Stimulated activated CD8-positive, alpha-beta memory T cell treated with anti-CD3 and anti-CD28 coated beads, Interleukin-4, amount 100 ng/mL, for 4 hours (primary cell): ENCODE measurements at places on chromosomes 11 and 22.
A peak's percentile ranks its signal among the peaks of the same experiment; 100 is the strongest.

GRCh38 chr11:78304201-78304600 is 113.4 kb downstream of the GAB2 start:
- DNase-seq = no peak

- DNase-seq = no peak
Observed at GRCh38 chr22:30881361-30882183, 87.0 kb downstream of the MORC2 start.

GRCh38 chr11:19444231-19444630 is 203.5 kb upstream of the E2F8 start:
- no peak for DNase-seq

- no peak for DNase-seq
Observed at GRCh38 chr11:99256614-99257013, 235.9 kb downstream of the CNTN5 start.

DNA sequence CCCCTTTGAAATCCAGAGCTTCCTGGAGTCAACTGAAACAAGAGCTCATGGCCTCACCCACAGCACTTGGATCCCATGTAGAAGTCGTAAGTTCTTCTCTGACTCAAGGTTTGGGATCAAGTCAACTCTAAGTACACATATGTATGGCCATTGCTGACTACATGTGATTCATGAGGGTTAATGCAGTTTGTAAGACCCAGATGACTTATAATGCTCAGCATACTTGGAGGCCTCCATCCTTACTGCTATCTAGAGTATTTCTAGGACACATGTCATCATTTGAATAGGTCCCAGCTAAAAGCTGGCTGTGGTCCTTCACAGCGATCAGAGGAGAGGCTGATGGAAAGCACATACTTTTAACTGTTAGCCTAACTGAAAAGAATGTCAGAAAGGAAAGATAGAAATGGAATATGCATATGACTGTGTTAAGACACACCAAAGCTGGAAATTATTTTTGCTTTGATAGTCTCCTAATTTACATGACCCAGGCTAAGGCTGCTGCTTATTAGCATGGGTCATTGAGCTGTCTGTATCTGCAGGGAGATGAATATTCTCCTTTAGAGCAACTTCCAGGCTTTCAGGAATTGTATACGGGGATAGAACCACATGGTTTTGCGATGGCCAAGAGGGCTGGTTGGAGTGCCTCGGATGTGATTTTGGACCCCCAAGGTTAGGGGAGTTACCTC is 76.3 kb downstream of the NTM start:
- DNase-seq = no peak

GRCh38 chr11:117407016-117407415 is 79.4 kb downstream of the CEP164 start:
- no peak for DNase-seq

- DNase-seq = no peak
Observed at GRCh38 chr11:72541257-72541974, 107.1 kb upstream of the CLPB start.

DNA sequence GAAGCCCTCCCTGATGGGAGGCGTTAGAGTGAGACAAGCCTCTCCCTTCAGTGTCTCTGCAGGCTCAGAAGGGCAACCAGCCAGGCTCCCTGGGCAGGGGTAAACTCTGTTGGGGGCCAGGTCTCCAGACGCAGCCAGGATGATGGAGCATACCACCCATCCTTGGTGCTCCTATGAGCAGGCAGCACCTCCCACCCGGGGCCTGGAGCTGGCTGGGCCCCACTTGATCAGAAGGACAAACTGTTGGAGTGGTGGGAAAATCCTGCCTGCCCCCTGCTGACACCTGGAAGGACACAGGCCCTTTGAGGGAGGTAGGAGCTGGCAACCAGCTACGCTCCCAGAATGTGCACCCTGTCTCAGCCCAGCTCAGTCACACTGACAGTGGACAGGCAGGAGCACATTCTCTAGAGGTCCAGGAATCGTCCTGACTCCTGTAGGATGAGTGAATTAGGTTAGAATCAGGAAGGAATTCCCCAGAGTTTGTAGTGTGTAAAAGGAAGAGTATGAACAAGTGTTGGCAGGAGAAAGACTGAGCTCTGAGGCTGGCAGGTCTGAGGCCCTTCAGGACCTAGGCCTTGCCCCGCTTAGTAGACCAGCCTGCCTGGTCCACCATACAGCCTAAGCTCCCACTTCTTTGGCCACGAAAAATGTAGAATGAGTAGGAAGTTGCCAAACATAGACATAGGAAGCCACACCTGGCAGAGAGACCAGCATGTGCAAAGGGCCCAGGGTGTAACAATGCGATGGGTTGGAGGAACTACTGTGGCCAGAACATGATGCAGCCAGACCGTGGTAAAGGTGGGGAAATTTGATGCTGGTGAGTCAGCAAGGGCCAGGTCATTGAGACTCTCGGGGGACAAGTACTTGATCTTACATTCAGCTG is 19.1 kb downstream of the ARHGEF17 start:
- no peak for DNase-seq

DNA sequence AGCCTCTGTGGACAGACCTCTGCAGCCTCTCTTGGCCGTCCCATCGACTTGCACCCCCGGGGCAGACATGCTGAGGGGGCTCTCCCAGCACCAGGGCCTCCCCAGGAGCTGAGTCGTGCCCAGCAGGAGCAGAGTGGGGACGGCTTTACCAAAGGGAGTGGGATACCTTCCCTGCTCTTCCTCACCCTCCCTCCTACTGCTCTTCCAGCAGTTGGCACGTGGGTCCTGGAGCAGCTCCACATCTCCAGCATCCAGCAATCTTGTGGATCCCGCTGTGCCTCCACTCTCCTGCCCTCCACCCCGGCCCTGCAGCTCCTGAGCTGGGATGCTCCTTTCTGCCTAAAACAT is 854.0 kb downstream of the BRD1 start:
- DNase-seq = no peak

- no peak for DNase-seq
Observed at GRCh38 chr11:8268530-8269400, 5.1 kb upstream of the LMO1 start.

DNA sequence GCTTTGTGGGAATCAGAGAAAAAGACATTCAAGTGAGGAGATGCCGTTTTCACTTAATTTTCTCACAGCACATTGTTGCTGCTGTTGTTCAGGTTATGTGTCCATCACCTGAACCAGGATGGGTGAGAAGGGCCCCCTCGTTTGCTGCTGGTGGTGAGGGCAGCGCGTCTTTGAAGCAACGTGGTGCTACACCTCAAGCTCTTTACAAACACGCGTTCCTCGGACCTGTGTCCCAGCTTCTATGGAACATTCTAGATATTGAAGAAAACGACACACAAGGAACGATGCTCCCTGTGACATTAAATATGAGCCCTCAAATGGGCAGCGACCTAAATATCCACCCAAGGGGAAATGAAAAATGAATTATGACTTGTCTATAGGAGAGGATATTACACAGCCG is 418.6 kb downstream of the MN1 start:
- no peak for DNase-seq

DNA sequence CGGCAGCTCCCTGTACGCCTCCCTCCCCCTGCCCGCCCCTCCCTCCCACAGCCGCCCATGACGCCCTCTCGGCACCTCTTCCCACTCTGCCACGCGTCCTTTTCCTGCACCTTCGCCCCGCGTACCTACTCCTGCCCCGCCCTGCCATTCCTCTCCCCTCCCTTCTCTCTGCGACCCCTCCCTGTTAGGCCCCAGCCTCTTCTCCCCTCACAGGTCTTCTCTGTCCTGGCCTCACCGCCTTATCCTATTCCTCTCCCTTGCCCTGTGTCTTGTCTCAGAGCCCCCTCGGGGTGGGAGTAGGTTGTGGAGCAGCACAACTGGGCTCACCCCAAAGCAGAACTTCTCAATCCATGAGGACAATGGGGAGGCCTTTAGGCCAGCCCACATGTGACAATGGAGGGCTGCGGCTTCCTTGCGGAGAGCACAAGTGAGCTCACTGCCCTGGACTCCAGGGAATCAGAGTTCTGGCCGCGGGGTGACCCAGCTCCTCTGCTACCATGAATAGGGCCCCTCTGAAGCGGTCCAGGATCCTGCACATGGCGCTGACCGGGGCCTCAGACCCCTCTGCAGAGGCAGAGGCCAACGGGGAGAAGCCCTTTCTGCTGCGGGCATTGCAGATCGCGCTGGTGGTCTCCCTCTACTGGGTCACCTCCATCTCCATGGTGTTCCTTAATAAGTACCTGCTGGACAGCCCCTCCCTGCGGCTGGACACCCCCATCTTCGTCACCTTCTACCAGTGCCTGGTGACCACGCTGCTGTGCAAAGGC is 539 bp downstream of the SLC35C1 start:
- no peak for DNase-seq

DNA sequence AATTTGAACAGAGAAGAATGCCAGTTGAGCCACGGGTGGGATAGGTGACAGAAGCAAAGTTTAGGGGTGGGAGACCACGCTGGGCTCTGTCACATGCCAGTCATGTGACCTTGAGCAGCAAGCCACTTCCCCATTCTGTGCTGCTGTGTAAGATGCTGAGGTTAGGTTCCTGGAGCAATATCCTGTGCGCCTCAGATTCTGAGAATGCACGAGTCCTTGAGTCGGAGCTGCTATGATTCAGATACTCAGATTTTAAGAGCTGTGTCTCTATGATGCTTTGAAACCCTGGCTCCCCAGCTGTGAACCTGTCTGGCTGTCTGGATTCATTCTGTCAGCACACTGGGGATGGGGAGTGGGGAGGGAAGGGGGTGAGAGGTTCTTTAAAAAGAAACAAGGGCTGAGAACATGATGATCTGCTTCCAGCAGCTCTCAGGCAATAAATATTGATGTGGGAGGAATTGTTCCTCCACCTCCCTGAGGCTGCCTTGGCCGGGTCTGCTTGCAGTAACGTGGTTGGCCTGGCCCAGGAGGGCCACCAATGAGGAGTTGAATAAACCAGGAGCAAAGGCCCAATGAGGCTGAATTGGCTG is 24.0 kb downstream of the SLCO2B1 start:
- no peak for DNase-seq

GRCh38 chr22:39908737-39909136 is 7.9 kb downstream of the GRAP2 start:
- DNase-seq = no peak

GRCh38 chr11:45152740-45153595 is 6.5 kb downstream of the PRDM11 start:
- DNase-seq = no peak

DNA sequence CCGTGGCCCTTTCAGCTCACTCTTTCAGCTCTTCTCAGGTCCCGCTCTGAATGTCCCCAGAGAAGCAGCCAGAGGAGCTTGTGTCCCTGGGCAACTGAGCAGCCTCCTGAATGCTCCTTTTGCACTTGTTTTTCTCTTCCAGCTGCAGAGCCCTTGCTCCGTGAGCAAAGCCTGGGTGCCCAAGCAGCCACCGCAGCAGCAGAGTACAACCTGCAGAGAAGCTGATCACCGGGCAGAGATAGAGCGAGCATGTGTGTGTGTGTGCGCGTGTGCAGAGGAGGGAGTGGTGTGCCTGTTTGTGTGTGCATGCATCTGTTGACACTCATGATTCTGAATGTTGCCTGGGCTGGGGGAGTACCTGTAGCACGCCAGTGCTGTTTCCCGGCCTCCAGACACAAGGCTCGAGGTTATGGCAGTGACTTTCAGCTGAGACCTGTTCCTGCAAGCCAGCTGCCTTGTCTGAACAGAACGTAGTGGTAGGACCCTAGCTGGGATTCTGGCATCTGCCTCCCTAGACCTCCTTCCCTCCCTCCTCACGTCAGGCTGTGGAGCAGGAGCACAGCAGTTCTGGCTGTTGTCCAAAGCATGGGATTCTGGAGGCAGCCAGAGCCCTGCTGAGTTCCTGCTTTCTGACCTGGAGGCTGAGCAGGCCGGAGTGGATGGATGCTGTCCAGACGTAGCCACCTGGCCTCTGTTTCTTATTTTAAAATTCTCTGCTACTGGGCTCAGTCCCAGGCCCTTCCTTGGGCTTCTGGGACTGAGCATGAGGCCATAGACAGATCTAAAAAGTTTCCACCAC is 4.5 kb upstream of the MAPK8IP1 start:
- DNase-seq = no peak

DNA sequence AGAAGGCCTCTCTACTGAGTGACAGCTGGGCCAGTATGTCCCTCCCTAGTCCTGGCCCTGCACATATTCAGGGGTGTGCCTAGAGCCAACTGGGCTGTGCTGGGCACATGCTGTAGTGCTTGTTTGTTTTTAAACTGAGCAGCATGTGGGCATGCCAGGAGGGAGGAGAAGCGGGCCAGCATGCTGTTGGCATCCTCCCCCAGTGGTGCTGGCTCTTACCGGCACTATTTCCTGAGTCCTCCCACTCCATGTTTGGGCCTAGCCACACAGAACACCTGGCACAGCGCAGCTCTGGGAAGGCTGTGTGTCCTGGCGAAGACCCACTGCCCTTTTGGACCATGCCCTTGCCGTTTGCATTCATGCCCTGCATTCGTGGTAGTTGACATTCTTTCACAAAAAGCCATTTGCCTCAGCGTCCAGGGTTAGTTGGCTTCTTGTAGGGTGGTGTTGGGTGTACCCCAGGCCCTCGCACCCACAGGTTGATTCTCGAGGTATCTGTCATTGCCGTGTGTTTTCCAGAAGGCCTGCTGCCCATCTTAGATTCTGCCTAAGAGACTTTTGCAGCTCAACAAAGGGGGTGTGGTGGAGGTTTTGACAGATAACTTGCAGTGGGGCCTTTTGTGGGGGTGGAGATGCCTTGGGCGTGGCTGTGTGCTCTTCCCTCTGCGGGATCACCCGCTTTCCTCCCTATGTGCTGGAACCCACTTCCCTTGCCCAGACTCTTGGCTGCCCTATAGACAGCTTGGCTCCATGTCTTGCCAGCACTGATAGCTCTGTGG is 13.6 kb downstream of the DGCR8 start:
- DNase-seq = no peak

DNA sequence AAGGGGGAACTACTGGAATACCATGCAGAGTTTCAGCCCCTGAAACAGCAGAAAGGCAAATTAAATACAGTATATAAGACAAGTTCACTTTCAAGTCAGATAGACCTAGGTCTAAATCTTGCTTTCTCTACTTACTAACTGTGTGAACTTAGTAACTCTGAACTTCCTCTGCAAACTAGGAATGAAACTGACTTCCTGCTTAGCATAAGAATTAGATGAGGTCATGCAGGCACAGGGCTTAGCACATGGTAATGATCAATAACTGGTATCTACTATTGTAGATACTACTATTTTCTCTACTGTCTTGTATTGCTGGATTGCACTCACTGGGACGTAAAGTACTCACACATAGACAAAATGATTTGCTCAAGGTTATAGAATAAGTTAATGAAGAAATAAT is 51.5 kb upstream of the MTNR1B start:
- DNase-seq = no peak

GRCh38 chr22:16975155-16975885 is 32.7 kb downstream of the GAB4 start:
- DNase-seq = no peak

GRCh38 chr11:93740730-93741093 is 583 bp downstream of the TAF1D start:
- DNase-seq = peak; percentile 47

GRCh38 chr22:43199541-43199940 is 12.6 kb upstream of the TTLL12 start:
- DNase-seq = no peak

DNA sequence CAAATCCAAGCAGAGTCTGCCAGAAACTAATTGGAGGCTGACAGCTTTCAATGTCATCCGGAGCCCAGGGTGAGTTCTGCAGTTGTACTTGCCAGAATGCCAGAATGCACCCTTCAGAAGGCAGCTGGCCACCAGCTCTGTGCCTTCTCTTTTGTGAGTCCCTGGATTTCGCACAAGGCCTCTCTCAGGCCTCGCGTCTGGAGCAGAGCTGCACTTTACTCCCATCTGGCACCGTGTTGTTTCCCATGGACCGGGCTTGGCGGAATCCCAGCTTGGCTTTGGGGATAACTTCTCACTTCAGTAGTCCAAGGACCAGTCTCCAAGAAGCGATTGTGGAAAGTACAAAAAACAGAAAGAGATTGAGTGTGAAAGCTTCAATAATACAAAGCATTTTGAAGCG is 451.3 kb upstream of the KIRREL3 start:
- DNase-seq = no peak

- no peak for DNase-seq
Observed at GRCh38 chr11:104001561-104002056, 34.8 kb upstream of the DDI1 start.
